Stimulated activated CD8-positive, alpha-beta memory T cell treated with anti-CD3 and anti-CD28 coated beads, Interleukin-7, amount 100 ng/mL, for 1 hour (primary cell): ENCODE measurements at places on chromosomes 3 and 15.

DNA sequence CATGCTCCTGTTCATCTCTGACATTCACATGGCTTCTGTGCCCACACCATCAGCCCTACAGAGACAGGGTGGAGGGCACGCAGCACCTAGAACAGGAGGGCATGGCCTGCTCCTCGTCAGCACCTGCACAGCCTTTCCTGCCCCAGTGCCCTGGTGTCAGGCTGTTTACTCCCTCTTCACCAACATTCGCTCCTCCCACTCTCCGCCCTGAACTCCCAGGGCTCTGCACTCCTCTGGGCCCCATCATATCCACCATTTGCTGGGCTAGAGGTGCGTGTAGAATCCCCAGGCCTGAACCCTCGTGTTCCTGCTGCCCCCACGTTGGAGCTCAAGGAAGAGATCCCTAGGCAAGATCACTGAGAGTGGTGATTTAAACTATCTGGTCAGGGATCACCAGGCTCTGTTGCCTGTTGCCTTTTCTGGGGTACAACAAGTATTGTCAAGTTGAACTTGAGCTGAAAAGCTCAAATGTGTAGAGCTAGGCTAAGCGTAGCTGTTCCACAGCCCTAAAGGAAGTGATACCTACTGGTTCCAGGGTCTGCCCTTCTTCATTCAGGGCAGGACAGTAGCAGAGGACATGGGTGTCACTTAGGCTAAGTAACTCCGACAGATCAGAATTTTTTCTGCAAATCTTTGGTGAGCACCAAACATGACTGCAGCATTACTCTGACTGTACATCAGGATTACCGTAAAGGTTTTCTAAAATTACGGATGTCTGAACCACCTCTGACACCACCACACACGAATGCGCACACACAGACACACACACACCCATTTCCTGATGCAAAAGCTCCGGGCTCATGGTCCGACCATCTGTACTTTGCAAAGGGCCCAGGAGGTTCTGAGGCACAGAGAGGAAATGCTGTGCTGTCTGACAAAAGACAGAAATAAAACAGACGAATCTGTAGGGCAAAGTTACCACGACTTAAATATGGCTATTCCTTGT is 43.7 kb upstream of the GNB5 start:
- no peak for DNase-seq

GRCh38 chr3:57815036-57815435 is 58.9 kb downstream of the SLMAP start:
- peak; percentile 5 for DNase-seq

DNA sequence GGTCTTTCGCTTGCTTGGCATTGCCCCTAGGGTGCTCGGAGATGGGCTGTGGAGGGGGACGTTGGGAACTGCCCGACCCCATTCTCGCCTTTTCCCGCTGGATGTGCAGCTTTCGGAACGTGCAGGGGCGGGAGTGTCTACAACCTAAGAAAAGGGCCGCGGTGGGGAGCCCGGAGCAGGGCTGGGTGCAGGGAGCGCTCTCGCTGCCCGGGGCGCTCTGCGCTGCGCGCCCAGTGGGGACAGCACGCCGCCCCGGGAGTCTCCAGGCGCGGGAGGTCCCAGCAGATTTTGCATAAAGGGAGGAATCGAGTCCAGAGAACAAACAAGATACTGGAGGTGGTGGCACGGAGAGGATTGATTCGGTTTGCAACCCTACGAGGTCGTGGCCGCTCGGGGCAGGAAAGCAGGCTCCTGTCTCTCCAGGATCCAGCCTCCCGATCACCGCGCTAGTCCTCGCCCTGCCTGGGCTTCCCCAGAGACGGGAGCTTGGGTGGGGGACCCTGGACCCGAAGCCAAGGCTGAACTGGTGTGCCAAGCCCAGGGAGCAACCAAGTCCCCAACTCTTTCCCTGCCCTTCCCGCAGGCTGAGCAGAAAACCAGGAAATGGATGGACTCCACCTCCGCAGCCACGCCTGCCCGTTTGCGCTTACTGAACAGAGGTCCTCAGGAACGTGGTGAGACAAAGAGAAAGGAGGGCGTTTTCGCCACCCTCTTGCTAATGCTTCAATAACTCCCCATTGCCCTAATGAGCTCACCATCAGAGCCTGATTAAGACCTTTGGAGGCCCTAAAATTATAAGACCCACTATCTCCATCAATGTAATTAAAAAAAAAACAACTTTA is 59.7 kb downstream of the NOX5 start:
- DNase-seq: no peak

GRCh38 chr3:18443665-18444594 is 18.8 kb upstream of the SATB1 start:
- no peak for DNase-seq

DNA sequence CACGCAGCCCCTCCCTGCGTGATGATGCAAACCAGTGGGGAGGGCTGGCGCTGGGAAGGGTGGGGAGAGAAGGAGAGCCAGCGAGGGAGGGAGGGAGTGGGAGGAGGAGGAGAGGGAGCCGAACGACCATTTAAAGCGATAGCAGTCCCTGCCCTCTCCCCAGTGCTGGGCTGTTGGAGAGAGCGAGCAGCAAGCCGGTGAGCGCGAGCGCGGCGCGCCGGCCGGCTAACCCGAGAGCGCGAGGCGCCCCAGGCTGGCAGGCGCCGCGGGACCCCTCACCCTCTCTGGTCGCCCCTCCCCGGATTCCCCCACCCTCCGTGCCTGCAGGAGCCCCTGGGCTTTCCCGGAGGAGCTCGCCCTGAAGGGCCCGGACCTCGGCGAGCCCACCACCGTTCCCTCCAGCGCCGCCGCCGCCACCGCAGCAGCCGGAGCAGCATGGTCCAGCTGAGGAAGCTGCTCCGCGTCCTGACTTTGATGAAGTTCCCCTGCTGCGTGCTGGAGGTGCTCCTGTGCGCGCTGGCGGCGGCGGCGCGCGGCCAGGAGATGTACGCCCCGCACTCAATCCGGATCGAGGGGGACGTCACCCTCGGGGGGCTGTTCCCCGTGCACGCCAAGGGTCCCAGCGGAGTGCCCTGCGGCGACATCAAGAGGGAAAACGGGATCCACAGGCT is at the start of gene GRM7:
TSS of gene GRM7 (plus strand) at position 162 of the 671 bp plus-strand sequence.
- DNase-seq: no peak

DNA sequence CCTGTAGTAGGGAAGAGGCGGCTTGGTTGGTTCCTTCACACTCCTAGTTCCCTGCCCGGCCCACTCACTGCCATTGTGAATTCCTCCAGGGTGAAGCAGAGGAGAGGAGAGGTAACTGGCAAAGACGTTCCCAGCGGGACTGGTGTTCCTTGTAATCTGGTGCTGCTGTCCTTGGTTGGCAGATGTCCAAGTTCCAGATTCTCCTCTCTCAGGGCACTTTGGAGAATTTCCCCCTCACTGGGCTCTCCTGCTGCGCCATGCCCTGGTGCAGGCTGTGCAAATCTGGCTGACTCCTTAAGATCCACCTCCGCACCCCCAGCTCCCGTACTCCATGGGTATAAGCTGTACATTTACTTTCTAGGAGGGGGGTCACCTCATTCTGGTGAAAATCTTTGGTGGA is 37.3 kb downstream of the THSD4 start:
- no peak for DNase-seq

DNA sequence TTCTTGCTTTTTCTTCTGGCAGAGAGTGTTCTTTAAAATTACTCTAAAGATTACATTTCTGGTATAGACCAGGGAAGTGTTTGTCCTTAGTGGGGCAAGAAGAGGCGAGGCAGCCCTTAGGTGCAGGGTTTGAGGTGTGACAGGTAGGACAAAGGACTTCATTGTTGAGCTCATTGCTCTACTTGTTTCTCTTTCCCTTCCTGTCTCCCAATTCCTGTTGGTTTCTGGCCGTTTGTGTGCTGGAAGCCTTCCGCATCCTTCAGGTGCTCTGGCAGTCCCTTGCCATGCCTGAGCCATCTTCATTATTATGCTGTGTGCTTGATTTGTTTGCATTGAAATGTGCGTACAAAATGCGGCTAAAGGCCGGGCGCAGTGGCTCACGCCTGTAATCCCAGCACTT is 85.1 kb downstream of the CCK start:
- DNase-seq: no peak

- DNase-seq: no peak
Observed at GRCh38 chr3:96266395-96267190, 547.8 kb upstream of the EPHA6 start.

GRCh38 chr3:85783291-85783690 is 824.5 kb downstream of the CADM2 start:
- DNase-seq: no peak

GRCh38 chr3:65178703-65179102 is 490.9 kb upstream of the ADAMTS9 start:
- DNase-seq: no peak

- no peak for DNase-seq
Observed at GRCh38 chr3:146803745-146804144, 198.6 kb upstream of the PLSCR5 start.

GRCh38 chr15:28892789-28893610 is 7.2 kb downstream of the APBA2 start:
- DNase-seq: no peak

DNA sequence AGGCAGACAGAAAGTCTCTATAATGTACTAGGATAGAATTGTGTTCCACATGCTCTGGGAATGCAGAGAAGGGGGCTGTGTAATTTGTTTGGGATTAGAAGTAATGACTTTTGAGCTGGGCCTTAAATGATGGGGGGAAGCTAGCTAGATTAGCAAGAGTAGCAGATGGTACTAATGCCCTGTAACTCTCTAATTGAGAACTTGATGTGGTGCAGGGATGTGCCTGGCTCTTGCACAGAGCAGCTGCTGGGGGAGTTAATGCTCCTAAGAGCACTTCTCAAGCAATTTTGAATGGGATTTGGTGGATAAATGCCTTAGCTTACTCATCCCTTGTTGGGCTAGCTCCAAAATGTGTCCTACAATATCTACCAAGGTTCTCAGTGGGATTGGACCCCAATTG is 12.4 kb upstream of the SYN2 start:
- no peak for DNase-seq

DNA sequence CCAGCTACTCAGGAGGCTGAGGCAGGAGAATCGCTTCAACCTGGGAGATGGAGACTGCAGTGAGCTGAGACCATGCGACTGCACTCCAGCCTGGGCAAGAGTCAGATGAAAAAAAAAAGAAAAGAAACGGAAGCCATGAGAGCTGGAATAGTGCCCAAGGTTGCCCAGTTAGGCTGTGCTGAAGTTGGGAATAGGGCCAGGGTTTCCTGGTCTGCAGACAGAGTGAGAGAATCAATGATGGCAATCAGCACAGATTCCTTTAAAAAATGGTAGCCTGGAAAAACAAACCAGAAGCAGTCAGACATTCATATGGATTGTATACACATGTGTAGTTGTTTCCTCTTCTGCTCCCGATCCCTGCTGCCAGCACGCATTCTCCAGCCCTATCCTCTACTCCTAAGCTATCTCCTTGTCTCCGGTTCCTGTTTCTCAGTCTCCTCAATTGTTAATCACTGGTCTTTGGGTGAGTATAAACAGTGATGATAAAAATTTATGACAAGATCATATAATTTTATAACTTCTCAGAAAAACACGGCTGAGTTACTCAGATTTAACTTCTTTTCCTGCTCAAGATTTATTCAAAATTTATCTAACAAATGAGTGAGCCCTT is 316.2 kb upstream of the UMPS start:
- no peak for DNase-seq

- no peak for DNase-seq
Observed at GRCh38 chr3:110628650-110629301, 442.8 kb upstream of the NECTIN3 start.

DNA sequence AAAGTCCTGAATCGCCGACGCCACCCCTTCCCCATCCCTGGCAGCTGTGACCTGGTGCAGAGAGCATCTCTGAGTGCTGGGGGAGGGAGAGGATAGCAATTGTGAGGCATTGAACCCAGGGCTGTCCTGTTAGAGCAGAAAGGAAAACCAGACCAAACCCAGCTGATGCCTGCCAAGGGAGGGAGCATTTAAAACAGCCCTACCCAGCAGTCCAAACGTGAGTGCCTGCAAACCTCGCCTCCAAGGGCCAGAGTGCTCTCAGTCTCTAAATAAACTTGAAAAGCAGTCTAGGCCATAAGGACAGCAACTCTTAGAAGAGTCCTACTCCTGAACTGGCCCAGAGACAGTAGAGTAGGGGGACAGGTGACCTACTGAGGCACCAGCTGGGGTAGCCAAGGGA is 20.0 kb upstream of the LARS2 start:
- no peak for DNase-seq

- DNase-seq: no peak
Observed at GRCh38 chr3:168117059-168117458, 21.3 kb upstream of the GOLIM4 start.

- no peak for DNase-seq
Observed at GRCh38 chr3:24857945-24858344, 363.3 kb upstream of the THRB start.

DNA sequence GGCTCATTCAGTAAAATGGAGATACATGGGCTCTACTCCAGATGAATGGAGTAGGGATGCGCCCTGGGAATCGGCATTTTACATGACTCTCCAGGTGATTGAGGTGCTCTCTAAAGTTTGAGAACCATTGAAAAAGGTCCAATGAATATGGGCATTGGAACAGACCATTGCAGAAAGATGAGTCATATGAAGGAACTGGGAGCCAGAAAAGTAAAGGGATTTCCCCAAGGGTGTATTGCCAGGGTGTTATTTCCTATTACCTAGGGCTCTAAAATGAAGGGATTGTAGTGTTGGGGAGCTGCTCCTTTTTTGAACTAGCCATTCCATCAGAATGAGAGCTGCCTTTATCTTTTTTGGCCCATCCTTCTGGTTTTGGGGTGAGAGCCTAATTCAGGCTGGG is 21.7 kb downstream of the CLDN11 start:
- no peak for DNase-seq

GRCh38 chr3:159139326-159139725 is 337.5 kb downstream of the MFSD1 start:
- DNase-seq: no peak

DNA sequence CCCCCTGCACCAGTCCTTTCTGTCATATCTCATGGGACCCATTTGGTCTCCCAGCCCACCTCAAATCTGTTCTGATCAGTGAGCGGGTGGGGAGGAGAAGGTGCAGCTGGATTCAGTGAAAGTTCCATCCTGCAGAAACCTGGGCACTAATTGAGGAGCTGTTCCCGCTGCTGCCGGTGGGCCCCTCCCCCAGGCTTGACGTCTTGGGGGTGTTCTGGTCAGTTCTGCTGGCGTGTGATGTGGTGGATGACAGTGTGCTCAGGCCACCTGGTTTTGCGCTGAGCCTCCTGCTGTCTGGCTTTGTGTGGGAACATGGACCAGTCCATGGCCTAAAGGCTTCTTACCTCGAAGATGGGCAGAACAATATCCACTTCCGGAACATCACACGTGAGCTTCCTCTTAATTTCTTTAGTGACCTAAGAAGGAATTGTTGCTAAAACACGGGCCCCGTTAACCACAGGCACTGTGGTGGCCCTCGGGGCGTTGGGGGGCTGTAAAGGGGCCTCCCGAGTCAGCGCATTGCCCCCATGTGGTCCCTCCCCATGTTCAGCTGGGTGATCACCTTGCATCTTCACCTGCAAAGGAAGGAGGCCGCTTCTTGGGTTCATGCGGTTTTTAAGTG is 59.7 kb downstream of the RGMA start:
- no peak for DNase-seq

GRCh38 chr3:120177151-120177550 is 82.9 kb upstream of the GSK3B start:
- DNase-seq: no peak

- no peak for DNase-seq
Observed at GRCh38 chr15:28269097-28269496, 52.9 kb downstream of the HERC2 start.

GRCh38 chr15:31328428-31328968 is 1.9 kb downstream of the KLF13 start:
- no peak for DNase-seq

- no peak for DNase-seq
Observed at GRCh38 chr3:172159962-172160538, 120.7 kb downstream of the FNDC3B start.
